ENCODE measurements at places on chromosomes 2 and 18.

DNA sequence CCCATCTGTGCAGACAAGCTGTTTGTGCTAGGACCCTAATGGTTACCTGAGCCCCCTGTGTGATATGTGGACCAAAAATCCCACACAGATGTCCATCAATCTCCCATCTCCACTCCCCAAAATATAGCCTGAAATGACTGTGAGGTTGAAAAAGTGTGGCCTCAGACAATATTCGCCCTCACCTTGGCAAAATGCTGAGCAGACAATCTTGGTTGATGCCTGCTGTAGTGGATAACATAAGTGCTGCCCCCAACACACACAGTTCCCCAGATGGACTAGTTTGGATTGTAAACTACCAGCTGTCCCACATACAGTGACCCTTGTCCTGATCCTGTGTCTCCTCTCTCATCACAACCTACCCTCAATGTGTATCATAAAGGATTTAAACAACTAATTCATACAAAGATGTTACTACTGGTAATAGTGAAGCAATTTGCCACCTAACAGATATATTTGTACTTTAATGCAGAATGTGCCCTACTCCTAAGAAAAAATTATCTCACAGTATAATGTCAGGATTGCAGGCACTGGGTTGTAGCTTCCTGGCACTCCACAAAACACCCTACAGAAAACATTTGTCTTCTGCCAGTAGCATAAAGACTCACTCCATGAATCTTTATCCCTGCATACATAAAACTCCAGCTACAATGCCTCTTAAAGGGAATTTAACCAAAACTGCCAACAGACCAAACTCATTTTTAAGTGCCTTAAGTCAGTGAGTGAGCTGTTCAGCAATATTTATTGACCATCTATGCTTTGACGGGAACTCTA is 161.6 kb downstream of the FBXO15 start:
- no peak for DNase-seq

DNA sequence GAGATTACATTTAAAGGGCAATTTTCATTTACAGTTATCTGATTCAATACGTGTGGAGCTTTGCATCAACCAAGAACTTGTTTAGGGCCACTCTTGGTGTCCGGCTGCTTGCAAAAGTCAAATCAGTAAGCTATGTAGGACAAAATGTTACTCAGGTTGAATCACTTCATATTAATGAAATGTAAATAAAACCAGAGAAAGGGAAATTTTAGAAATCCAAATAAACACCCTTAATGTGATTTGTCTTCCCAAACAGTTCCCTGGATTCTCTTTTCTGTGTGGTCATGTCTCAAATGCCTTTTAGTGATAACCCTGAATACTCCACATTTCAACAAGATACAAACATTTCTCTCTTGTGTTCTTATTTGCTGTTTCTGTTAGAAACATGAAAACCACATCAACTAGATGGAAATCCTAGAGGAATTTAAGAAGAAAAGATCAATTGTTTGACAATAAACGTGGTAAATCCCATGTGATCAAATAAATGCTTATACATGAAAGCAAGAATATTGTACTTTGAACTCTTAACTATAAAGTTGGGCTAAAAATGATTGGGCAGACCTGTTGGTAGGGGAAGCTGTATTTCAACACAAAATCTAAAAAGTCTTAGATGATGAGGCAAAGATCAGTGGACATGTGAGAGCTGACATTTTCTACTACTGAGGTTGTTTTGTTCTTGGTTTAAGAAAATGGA is 101.3 kb downstream of the CDC42EP3 start:
- no peak for DNase-seq

DNA sequence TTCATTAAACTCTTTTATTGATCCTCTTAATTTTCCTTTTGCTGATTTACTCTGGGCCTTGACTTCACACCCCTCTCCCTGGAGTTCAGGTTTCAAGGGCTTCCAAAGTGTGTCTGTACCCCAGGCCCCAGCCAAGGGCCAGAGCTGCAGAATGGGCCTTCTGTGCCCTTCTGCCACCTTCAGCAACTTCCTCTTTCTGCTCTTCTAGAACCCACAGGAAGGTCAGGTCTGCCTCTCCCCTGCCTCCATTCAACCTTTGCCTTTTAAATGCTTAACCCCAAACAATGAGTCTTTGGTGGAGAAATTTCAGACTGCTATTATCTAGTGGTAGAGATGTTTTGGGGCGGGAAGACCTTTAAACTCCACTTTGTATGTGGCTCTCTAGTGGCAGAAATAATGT is 63.1 kb downstream of the TSN start:
- no peak for DNase-seq

DNA sequence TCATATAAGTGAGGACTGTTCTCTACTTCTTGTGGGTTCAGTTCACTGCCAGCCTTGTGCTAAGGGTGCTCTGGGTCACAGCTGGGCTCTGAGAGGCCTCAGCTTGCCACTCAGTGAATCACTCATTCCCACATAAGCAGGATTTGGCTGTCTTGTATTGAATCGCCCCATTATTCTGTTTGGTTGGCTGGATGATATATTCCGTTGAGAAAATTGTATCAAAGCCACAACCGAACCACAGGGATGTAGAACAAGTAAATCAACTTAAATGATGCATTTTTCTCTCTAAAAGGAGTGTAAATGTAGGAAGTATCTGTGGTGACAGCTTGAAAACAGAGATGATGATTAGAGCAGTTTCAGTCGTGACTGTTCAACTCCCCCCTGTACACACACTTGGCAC is 39.6 kb downstream of the TTC39C start:
- no peak for DNase-seq

DNA sequence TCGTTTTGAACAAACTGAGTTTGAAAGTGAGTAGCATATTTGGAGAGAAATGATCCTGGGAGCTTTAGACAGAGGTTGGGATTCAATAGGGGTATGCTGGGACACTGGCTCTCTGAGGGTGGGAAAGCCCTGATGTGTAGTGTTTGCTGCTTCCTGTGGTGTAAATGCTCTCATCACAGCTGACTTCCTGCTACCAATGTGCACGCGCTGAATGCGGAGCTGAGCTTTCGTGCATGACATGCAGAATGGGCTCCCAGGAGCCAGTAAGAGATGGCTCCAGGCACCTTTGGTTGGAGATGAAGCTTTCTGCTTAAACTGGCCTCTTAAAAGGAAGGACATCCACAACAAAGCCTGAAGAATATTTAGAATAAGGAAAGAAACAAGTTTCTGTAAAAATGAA is 224.1 kb upstream of the CCDC150 start:
- no peak for DNase-seq

- no peak for DNase-seq
Measured at GRCh38 chr18:1784113-1784512, 787.2 kb downstream of the METTL4 start.

Data from effector CD8-positive, alpha-beta T cell (primary cell).